ENCODE measurements at places on chromosomes 12 and 14.

DNA sequence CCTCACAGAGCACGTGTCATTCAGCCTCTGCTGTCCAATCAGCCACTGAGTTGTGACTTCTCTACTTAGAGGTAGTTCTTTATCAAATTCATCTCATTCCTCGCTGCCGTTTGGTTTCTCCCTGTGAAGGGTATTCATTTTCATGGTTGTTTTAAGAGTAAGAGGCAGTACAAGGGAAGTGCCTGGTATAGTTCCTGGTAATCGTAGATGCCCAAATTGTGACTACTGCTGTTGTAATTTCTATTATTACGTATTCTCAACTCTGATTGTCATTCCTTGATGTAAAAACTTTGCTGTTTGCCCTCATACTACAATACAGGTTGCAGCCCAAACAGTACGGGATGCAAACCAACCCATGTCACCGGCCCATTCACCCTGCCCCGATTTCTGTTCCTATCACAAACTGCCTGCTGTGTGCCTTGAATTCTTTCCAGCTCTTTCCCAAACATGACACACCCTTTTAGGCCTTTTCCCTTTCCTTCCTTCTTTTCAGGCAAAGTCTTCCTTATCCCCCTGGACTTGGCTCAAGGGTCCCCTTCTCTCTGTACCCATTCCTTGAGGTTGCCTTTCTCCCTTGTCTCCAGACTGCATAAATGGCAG is 93.0 kb downstream of the SLC25A47 start:
- no peak for DNase-seq

GRCh38 chr14:93962701-93963601 is 13.4 kb downstream of the ASB2 start:
- DNase-seq: no peak

DNA sequence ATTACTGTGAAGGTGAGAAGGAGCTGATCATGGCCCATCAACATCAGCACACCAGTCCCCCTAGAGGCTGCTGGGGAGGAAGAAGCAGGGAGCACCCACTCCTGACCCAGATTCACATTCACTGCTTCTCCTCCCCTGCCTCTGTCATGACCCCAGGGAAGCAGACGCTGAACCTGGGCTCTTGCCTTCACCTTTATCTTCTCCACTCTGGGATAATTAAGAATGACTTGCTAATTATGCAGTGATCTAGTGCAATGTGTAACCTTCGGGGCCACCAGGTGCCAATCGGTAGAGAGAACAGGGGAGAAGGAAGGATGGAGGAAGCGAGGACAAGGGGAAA is 44.4 kb upstream of the IQSEC3 start:
- DNase-seq: no peak

- no peak for DNase-seq
These were observed 31.3 kb upstream of the DLK1 start for GRCh38 chr14:100695423-100695738.

DNA sequence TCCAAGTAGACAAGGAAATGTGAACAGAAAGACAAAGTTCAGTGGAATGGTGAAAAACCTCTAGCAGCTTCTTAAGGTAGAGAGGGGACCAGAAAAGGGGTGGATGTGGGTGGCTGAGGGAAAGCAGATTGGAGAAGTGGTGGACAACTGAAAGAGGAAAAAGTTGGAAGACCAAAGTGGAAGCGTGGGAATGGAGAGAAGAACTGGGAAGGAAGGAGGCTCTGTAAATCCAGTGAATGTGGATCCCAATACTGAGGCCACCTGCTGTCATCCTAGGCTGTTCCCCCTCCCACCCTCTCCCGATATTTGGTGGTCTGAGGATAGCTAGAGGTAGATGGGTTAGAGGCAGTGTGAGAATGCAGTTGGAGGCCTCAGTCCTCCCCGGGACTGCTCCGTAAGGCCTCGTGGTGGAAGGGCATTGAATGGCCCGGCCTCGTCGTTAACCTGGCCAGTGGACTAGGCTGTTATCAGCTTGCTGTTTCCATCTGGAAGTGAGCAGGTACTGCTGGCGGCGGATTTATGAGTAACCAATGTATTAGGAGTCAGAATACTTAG is 822 bp upstream of the POU6F1 start:
- DNase-seq: no peak

DNA sequence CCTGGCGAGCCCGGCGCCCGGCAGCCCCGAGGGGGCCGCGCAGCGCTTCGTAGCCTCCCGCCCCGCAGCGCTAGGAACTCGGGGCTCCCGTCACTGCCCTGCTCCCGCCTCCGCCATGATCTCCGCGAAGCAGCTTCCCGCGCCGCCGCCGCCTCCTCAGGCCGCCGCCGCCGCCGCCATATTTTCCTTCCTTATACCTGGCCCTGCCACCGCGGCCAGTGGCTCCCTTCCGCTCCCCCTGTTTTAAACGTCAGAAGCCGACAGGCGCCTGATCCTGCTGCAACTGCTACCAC is 286 bp downstream of the PPP4R3A start:
- DNase-seq: no peak

GRCh38 chr12:99453836-99454538 is 193.6 kb upstream of the GARIN6 start:
- no peak for DNase-seq

DNA sequence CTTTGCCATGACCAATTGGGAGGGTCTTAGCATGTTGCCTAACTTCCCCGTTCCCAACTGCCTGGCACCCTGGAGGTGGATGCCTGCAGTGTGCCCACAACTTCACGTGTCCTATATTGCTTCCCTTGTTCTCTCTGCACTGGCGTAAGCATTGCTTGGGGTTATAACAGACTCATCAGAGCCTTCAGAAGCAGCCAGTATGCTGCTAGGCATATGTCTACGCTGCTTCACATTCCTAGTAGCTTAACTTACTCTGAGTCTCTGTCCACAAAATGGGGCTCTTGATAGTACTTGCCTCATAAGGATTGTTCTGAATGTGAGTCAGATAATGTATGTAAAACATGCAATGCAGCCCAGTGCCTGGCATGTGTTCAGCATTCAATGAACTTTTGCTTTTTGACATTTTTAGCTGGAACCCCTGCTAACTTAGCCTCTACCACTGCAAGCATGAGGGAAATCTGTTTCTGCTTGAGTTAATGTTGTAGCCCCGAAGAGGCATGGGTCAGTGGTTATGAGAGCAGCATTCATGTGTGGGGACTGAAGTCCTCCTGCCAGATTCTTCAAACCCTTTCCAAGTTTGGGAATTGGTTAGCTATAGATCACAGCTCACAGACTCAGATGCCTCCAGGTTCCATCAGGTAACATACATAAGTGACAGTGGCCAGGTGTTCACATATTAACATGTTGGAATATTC is 2.8 kb downstream of the SLC5A8 start:
- no peak for DNase-seq

DNA sequence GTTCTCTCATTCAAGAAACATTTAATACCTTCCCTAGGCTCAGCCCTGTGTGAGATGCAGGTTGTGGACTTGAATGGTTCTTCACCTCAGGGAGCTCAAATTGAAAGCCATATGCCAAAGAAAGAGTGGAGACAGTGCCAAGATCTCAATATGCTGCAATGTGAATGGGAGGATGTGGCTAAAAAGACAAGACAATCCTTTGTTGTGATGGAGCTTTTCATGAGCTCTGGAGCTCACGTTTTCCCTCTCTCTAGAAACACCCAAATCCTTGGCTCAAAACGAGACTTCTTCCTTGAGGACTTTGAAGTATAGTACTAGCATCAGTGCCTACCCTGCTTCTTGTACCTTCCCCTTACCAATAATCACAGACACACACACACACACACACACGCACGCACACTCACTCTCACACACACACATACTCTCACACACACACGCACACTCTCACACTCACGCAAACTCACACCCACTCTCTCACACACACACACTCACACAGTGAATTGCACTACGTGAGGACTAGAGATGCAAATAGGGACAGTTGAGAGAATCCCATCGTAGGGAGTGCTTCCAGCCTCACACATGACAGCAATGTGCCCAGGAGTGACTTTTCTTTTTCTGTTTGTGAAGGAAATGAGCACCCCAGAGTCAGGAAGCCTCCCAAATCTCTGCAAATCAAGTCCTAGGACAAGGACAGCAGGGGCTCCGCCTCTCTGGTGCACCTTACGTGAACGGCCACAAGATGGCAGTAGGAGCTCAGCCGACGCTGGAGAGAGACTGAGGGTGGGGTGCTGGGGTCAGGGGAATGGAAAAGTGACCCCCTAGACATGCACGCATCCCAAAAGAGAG is 231.4 kb downstream of the PCNX1 start:
- DNase-seq: peak; percentile 18

GRCh38 chr12:89861086-89861485 is 152.4 kb upstream of the ATP2B1 start:
- no peak for DNase-seq

GRCh38 chr14:56290195-56290594 is 172.0 kb downstream of the PELI2 start:
- no peak for DNase-seq

GRCh38 chr14:53192052-53192760 is 39.1 kb upstream of the DDHD1 start:
- no peak for DNase-seq

DNA sequence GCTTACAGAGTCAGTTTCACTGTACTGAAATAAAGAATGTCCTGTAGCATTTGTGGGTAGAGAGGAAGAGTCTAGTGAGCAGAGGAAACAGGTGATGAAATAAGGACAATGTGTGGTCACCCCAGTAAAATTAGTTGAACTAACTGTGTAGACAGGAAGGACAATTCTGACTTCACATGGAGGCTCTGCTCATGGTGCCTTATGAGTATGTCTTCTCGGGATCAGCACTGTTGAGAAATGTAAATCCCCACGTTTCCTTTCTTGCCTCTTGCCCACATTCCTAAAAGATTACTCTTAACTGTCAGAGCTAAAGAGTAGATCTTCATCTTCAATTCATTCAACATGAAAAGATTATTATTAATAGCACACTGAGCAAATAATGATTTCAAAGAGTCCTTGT is 113.2 kb upstream of the FLRT2 start:
- no peak for DNase-seq

- DNase-seq: no peak
These were observed 46.9 kb upstream of the RGS6 start for GRCh38 chr14:71885301-71885700.

DNA sequence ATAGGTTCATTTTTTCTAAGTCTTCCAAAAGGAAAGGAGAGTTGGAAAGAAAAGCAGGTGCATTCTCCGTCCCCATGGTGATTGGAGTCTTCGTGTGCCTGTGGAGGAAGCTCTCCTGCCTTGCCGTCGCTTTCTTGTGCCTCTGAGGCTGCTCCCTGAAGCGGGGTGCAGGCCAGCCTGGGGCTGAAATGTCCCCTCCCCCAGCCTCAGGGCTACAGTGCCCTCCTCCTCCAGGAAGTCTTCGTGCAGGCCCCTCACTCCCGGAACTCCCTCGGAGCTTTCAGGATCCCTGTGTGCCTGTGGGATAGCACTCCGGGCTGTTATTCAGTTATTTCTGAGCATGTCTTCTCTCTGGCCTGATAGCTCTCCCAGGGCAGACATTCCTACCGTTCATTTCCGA is 569.2 kb downstream of the VRK1 start:
- DNase-seq: no peak

GRCh38 chr12:31817120-31817519 is 88.3 kb upstream of the AMN1 start:
- no peak for DNase-seq

GRCh38 chr14:79914595-79914994 is 296.7 kb downstream of the DIO2 start:
- DNase-seq: no peak

GRCh38 chr12:93706824-93707223 is 29.6 kb downstream of the CRADD start:
- DNase-seq: no peak

GRCh38 chr12:62215506-62215905 is 44.7 kb upstream of the USP15 start:
- DNase-seq: no peak

DNA sequence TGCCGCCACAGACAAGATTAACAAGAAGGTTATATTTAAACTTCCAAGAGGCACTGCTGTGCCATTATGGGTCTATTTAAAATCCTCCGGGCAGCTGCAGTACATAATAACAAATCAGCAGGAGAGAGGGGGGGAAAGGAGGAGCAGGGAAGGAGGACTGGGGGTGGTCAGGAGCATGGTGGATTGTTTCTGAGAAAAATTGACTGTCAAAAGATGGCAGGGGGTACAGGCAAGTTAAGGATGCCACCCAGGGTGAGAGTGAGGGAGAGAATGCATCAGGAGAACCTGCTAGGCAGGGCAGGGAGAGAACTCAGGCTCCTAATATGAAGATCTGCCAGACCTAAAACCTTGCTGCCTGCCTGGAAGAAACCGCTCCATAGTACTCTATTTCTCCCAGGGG is 181.8 kb downstream of the GRIN2B start:
- DNase-seq: no peak

DNA sequence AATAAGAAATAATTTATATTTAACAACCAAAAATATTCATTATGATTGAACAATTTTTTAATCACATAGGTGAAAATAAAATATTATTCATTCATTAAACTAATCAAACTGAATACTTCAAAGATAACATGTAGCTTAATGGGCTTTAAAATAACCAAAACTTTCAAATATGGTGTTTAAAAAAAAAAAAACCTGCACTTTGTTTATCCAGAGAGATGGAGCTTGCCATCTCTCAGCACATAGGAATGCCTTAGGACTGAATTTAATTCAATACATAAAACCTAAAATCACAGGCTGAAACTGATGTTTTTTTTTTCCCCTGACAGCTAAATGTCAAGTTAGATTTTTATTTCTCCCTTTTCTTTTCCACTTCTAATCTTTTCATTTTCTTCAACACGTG is 14.4 kb upstream of the CCER1 start:
- DNase-seq: no peak

DNA sequence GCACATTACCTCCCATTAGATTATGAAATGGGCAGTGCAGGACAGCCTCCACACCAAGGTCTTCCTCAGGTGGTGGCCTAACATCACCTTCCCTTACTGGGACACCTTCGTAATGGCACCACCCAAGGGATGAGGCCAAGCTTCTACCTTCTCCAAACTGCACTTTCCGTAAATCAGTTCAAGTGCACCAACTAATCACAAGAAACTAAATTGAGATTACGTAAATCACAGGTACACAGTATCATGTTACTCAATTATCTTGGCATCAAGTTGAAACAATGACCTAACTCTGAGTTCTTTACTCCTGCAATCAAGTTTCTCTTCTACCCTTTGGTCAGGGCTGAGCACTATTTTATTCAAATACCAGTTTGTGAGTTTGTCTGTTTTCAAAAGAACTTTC is 13.8 kb downstream of the SLC41A2 start:
- no peak for DNase-seq

- DNase-seq: no peak
These were observed 453.9 kb downstream of the ADAMTS20 start for GRCh38 chr12:43098071-43098470.

DNA sequence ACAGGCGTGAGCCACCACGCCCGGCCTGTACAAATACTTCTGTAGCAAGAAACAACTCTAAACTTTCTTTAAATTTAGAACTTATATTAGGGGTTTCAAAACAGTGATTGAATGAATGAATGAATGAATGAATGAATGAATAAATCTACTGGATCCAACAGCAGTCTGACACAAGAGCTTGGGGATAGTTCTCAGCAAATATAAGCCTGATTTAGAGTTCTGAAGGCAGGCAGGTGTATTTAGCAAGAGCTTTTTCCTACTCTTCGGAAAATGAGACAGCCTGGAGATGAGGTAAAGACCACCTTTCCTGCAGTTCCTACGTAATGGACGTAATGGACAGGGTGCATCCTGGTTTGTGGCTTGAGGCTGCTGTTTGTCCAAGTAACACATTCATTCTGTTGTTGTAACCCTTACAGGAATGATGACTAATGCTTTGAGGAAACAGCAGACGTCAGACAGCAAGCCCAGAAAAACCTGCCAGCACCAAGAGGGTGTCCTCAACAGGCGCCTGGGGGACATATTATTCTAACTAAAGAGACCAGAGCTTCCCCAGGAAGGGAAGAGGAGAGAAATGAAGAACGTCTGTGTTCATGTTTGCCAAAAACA is 277.4 kb upstream of the SOX5 start:
- no peak for DNase-seq

Data from stimulated activated CD4-positive, alpha-beta T cell treated with anti-CD3 and anti-CD28 coated beads, Interleukin-1b, Interleukin-23, amount 100 ng/mL, for 24 hours (primary cell).